NCI-H524 (cell line): ENCODE measurements at places on chromosomes 5 and 9.

- DNase-seq, result peak; percentile 54
Measured at GRCh38 chr5:9498541-9499497, 47.1 kb downstream of the SEMA5A start.

GRCh38 chr5:120599576-120599975 lies 135.5 kb downstream of the PRR16 start:
- DNase-seq, result no peak

DNA sequence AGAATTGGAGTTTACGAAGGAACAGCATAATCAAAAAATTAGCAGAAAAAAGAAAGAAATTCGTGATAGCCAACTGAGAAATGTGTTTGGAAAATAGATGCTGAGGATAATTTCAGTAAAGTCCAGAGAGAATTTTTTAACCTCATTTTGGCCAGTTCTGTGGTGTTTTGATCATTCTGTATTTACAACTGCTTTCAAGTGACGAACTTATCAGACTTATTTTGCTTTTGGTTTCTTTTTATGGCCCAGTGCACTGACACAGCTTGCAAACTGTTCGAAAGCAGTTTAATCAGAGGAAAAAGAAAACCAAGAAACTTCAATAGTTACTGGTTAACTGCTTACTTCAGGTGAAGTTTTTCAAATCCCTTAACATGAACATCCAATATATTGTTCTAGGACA lies 1.9 kb downstream of the SDHA start:
- no peak for DNase-seq

- DNase-seq, result no peak
Measured at GRCh38 chr5:111753884-111754589, 3.0 kb downstream of the NREP start.
